Right atrium auricular region (tissue), 2 donors: ENCODE measurements at places on chromosomes 16 and 17. TPM values are rescaled to one million over a fixed set of nuclear protein-coding genes. Genes with fewer than 3 reads are reported as not detected.

The TBC1D3E gene
- total RNA-seq: not detected

The NFATC2IP gene
- 13.0 TPM for total RNA-seq

The ARHGAP44 gene
- total RNA-seq: 7.8 TPM

The PRDM7 gene
- not detected for total RNA-seq

The TBX6 gene
- total RNA-seq: not detected

The KRT24 gene
- not detected for total RNA-seq

The KRTAP16-1 gene
- total RNA-seq: not detected

The TADA2A gene
- total RNA-seq: 6.8 TPM

The OR4D1 gene
- not detected for total RNA-seq

The HCRT gene
- total RNA-seq: not detected

The SOX15 gene
- 5.6 TPM for total RNA-seq

The ZPBP2 gene
- total RNA-seq: not detected

The MAP3K3 gene
- 94.7 TPM for total RNA-seq

The SCIMP gene
- 1.1 TPM for total RNA-seq

The TBC1D3B gene
- total RNA-seq: not detected

The FLYWCH2 gene
- 48.2 TPM for total RNA-seq

The ATF7IP2 gene
- 22.6 TPM for total RNA-seq

The GPR142 gene
- not detected for total RNA-seq

The ABCA5 gene
- total RNA-seq: 10.3 TPM

The CDH15 gene
- not detected for total RNA-seq

The SLC5A11 gene
- total RNA-seq: not detected

The DHRS13 gene
- total RNA-seq: 3.9 TPM

The ZNF500 gene
- total RNA-seq: 4.3 TPM

The MYLK3 gene
- total RNA-seq: 275 TPM

The HSD3B7 gene
- total RNA-seq: 6.0 TPM

The CD68 gene
- 16.2 TPM for total RNA-seq

The KRTAP9-8 gene
- total RNA-seq: not detected

The GALR2 gene
- not detected for total RNA-seq

The LPO gene
- not detected for total RNA-seq

The ABCC6 gene
- total RNA-seq: 0.52 TPM

The NLRC5 gene
- total RNA-seq: 9.7 TPM

The PPY gene
- total RNA-seq: not detected

The CFAP52 gene
- total RNA-seq: 1.1 TPM

The ACSM5 gene
- total RNA-seq: 1.7 TPM

The KRT39 gene
- not detected for total RNA-seq

The TBC1D3C gene
- total RNA-seq: not detected

The CCL16 gene
- not detected for total RNA-seq

The CACNG4 gene
- total RNA-seq: 1.9 TPM

The NECAB2 gene
- total RNA-seq: 0.71 TPM

The LLGL1 gene
- 12.6 TPM for total RNA-seq

The KRT36 gene
- not detected for total RNA-seq

The SHCBP1 gene
- total RNA-seq: 0.47 TPM

The CES5A gene
- not detected for total RNA-seq

The CD79B gene
- 7.3 TPM for total RNA-seq

The SPN gene
- 4.5 TPM for total RNA-seq

The PRAC1 gene
- total RNA-seq: not detected

The TMEM235 gene
- total RNA-seq: not detected

The TTYH2 gene
- total RNA-seq: 18.2 TPM

The ENPP7 gene
- not detected for total RNA-seq

The CCDC200 gene
- total RNA-seq: not detected

The TERF2IP gene
- 77.8 TPM for total RNA-seq

The EPOP gene
- 0.70 TPM for total RNA-seq

The SLC35G6 gene
- not detected for total RNA-seq

The IL17C gene
- total RNA-seq: not detected

The CCDC78 gene
- total RNA-seq: 0.56 TPM

The CIBAR2 gene
- total RNA-seq: not detected

The TTLL6 gene
- total RNA-seq: not detected

The HEATR9 gene
- not detected for total RNA-seq

The ZSCAN10 gene
- total RNA-seq: not detected
